ENCODE measurements at places on chromosomes 3 and 15.

DNA sequence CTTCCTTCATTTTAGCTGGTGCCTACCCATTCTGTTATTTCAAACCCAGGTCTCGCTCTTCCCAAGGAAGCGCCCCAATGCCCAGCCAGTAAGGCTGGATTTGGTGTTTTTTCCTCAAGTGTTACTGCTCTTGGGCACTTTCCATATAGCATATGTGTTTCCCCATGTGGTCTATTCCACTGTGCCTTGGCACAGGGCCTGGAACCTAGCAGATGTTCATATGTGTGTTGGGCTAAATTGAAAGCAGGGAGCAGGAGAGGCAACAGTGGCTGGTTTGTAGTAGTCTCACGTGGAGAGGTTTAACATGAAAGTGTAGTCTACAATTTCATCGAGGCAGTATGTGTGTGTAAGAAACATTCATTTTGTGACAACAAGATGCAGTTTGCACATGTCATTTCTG is 48.2 kb upstream of the TEX264 start:
- no peak for DNase-seq

DNA sequence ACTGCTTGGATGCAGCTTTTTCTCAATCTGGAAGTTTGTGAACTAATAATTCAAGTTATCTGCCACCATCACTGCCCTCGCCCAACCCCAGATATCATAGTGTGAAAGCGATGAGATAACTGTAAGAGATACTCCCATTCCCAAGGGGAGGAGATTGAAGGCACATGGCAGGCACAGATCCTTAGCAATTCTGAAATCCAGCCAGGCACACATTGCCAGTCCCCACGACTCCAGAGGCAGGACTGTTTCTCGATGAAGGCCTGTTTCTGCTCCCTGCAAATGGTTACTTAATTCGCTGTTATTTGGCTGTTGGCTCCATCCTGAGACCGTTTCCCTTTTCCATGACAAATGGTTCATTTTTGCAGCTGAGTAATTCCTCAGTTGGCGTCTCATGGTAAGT is 63.2 kb upstream of the NEDD4 start:
- no peak for DNase-seq

DNA sequence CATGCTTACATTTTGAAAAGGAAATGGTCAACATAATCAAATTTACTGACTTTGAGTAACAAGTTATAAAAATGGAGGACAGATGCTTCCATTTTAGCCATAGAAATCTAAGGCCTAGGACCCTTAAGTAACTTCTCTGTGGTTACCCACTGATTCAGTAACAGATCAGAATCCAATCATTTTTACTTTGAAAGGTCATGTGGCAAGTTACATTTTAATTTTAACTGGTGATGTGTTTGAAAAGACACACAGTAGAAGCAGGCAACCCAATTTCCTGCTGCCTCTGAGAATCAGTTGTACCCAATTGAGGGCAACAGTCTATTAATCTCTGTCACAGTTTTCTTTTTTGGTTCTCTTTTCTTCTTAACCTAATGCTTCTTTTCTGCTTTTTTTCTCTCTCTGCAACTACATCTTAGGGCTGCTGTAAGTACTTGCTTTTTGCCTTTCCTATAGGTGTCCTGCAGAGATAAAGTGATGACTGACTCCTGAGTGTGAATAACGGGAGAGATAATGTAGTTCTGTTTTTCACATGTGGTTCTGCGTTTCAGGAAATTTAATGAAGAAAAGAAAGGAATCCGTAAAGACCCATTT is 3.3 kb downstream of the ZWILCH start:
- no peak for DNase-seq

DNA sequence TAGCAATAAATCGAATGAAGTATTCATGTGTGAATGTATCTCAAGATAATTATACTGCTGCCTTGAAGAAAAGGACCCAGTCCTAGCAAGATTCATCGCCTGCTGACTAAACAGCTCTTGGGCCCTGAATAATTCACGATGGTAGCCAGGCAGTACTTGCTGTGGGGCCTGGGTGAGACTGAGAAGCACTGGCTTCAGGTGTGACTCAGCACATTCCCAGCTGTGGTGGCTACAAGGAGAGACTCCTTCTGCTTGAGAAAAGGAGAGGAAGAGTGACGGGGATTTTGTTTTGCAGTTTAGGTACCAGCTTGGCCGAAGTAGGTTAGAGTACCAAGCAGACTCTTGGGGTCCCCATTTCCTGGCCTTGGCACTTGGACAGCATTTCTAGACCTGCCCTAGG is 47.6 kb upstream of the CD200R1L start:
- no peak for DNase-seq

- no peak for DNase-seq
Measured at GRCh38 chr3:8827641-8828040, 58.2 kb upstream of the OXTR start.

DNA sequence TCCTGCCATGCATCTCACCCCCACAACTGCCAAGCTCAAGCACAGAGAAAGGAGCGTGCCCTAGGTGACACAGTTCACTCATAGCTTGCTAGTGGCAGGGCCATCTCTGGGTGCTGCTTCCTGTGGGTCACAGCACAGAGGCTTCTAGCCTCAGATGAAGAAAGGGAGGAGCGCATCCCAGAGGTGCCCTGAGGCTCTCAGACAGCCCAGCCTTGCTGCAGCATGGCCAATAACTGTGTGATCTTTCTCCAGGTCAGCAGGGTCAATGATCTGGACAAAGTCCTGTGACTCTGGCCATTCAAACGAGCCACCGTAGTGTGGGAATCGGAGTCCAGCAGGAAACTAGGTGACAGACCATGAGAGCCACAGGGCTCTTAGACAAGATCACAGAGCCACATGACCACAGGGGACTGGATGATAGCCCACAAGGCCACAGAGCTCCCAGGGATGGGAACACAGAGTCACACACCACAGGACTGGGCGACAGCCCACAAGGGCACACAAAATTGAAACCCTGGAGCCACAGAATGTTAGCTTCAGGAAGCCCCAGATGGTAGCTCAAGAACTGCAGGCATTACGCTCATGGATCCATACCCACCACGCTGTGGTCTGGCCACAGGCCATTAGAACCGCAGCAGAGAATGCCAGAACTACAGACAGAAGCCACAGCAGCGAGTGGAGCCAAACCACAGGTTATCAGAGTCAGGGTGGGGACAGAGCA is 25.9 kb upstream of the GRIP2 start:
- DNase-seq = no peak

All from stimulated activated CD4-positive, alpha-beta T cell treated with anti-CD3 and anti-CD28 coated beads, TNF-alpha, amount 100 ng/mL, for 4 hours (primary cell).